ENCODE measurements at places on chromosomes 2 and 18.

DNA sequence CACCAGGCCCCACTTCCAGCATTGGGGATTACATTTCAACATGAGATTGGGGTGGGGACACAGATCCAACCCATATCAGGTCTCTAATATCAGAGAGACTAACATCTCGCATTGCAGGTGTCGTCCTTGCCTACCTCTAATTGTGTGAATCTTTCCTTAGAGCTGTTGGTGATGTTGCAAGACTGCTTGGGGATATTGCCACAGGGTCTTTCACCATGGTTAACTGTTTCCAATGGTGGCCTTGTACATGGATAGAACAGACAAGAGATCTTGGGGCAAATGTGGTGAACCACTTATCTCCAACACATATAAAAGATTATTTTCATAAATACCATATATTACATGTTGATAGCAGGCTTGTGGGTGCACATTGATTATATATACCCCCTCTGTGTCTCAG, 270.3 kb upstream of the LINC00305 start:
- DNase-seq, result no peak

- no peak for DNase-seq
Measured at GRCh38 chr2:170820757-170821530, 4.3 kb downstream of the GAD1 start.

DNA sequence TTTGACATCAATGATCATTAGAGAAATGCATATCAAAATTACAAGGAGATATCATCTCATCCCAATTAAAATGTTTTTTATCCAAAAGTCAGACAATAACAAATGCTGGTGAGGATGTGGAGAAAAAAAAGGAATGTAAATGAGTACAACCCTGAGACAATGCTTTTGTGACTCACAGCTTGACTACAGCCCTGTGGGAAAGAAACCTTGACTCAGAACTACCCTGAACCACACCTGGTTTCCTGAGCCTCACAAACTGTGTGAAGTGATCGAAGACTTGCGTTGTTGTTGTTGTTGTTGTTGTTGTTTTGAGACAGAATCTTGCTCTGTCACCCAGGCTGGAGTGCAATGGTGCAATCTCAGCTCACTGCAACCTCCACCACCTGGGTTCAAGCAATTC, 266.6 kb upstream of the MYT1L start:
- no peak for DNase-seq

DNA sequence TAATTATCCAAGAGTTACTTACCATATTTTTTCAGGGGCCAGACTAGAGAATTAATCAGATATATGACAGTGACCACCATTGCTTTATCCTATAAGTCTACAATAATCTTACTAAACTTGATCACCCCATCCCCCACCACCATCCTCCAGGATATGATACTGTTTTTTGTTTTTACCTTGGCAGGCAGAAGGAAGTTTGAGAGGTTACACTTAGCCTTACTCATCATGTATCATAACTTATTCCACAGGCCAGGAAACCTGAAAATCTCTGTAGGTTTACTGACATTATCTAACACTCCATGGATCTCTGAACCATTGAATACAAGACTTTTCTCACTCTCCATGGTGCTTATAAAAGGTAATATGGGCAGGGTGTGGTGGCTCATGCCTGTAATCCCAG, 602.7 kb downstream of the KCNJ3 start:
- no peak for DNase-seq

GRCh38 chr2:25994509-25994908, 12.2 kb upstream of the KIF3C start:
- DNase-seq, result no peak

- no peak for DNase-seq
Measured at GRCh38 chr2:224421065-224421464, 19.2 kb upstream of the FAM124B start.

GRCh38 chr2:217362710-217363109, 502.8 kb upstream of the TNP1 start:
- no peak for DNase-seq

DNA sequence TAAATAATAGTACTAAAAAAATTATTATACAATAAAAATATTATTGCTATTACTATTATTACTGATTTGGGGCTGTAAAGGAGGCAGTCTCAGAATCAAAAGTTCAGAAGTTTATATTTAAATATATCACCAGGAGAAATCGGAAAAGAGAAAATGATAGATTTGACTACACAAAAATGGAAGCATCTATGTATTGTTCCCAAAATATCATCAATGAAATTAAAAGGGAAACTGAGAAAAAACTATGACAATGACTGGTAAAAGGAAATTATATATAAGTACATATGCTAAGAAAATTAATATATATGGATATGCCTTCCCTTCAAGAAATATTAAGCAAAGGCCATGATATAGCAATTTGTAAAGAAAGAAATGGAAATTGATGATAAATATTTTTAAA, 7.7 kb upstream of the TXNDC2 start:
- DNase-seq, result no peak

DNA sequence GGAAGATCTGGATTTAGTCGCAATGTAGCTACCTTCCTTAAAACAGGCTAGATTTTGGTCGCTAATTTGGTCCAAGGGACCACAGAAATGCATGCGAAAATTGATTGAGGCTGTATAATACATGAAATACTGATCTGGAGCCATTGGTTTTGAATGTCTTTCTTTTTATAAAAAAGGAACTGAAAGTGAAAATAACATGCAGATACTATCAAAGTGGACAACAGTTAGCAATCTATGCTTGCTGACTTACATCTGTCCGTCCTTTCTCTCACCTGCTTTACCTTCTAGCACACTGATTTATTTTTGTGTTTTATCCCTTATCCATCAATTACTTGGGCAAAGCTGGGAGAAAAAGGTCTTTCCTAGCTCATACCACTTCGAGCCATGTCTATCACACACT, 1459.8 kb upstream of the ACVR2A start:
- DNase-seq, result no peak

Data from SW480 (cell line).